Stimulated activated CD8-positive, alpha-beta memory T cell treated with anti-CD3 and anti-CD28 coated beads, Interleukin-7, amount 100 ng/mL, for 48 hours (primary cell): ENCODE measurements at places on chromosomes 1 and 21.
A peak's percentile ranks its signal among the peaks of the same experiment; 100 is the strongest.

GRCh38 chr1:60280819-60281218 lies 207.2 kb upstream of the C1orf87 start:
- no peak for DNase-seq

DNA sequence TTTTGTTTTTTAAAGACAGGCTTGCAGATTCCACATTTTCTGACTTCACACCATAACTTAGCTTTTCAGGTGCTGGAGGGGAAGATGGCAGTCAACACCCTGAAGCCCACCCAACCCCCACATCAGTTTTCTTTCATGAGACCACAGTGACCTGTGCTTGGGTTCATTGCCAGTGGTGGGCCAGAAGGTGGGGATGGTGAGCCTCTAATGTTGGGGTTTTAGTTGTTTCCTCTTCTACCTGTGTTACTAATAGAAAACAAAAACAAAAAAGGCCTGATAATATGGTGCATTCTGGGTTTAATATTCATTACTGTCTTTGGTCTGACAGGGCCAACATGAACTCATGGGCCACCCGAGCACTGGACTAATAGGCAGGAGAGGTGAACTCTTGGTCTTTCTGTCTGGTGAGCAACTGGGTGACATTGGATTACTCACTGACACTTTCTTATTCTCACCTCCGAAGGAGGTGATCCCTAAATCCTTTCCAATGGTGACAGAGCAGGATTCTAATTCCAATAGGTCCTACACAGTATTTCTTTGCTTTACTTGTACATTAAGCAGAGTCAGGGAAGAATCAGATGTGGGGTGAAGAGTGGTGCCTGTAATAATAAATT lies 132.8 kb downstream of the CLIC6 start:
- no peak for DNase-seq

DNA sequence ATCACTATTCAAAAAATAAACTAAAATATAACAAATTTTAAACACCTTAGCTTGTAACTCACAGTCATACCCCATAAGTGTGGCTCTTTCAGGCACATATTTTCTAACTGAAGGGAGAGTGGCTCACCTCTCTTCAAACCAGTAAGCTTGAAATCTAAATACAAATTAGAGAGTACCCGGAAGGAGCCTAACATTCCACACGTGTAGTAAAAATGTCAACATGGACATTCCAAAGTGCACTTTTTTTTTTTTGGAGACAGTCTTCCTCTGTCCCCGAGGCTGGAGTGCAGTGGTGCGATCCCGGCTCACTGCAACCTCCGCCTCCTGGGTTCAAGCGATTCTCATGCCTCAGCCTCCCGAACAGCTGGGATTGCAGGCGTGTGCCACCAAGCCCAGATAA lies 275.6 kb upstream of the ADGRL2 start:
- no peak for DNase-seq

GRCh38 chr1:112511897-112512296 lies 3.1 kb downstream of the WNT2B start:
- DNase-seq: no peak

GRCh38 chr1:63453232-63453631 lies 69.8 kb downstream of the ITGB3BP start:
- DNase-seq: no peak

- DNase-seq: no peak
These were observed 57.4 kb upstream of the ACOT11 start for GRCh38 chr1:54490361-54491248.

DNA sequence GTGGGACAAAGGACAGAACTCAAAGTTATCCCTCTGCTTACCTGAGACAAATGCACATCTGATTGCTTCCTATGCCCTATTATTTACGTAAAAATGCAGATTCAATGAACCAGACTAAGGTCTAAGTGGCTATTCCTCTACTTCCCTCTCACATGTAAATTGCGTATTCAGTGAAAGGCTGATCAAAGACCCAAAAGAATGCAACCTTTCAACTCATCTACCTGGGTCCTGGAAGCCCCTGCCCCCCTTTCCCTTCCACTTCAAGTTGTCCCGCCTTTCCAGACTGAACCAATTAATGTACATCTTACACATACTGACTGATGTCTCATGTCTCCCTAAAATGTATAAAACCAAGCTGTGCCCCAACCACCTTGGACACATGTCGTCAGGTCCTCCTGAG lies 14.6 kb downstream of the SSX2IP start:
- no peak for DNase-seq

- no peak for DNase-seq
These were observed 16.6 kb downstream of the NPL start for GRCh38 chr1:182806015-182806678.

DNA sequence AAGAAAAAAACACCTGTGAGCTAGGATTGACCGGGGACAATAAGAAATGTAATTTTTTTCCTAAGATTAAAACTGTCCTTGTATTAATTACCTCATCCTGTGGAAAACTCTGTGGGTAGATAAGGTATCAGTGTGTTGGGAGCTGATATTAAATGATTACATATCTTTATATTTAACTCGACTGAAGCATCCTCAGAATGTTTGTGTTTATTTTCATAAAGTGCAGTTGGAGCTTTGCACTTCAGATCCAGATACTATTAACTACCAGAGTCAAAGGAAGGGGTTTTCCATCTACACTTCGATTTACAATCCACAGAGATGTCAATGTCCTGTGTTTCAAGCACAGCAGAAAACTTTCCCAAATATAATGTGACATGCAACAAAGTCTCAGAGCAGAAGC lies 164.5 kb downstream of the NR5A2 start:
- no peak for DNase-seq

GRCh38 chr1:84774669-84775534 lies 84.6 kb upstream of the SSX2IP start:
- no peak for DNase-seq

DNA sequence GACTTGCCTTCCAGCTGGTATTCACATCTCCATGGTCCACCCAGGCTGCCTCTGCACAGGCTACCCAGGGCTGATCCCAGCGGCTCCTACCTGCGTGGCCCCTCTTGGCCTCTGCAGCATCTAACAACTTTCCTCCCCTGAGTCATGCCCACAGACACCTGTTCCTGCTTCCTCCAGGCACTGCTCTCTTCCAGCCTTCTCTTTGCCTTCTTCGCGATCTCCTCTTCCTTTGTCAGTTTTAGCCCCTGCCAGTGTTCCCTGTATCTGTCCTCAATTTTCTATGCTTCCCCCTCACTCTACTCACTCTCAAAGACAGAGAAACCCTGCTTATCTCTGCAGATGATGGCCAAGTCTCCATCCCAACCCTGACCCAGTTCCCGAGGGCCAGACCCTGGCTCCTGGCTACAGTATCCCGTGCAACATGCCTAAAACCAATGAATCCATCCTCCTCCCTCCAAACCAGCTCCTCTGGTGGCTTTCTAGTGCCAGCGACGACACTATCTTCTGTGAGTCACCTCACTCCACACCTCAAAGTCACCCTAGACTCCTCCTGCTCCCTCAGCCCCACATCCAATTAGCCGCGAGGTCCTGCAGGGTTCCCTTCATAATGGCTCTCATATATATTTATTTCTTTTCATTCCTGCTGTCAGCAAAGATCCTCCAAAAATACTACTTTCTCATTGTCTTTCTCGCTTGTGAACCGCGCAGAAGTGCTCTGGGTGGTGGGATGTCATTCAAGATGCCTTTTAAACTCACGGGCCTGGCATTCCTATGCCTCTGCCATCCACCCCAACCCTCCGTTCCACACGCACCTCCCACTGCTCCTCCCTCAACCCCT lies 259.2 kb downstream of the TOMM20 start:
- no peak for DNase-seq

DNA sequence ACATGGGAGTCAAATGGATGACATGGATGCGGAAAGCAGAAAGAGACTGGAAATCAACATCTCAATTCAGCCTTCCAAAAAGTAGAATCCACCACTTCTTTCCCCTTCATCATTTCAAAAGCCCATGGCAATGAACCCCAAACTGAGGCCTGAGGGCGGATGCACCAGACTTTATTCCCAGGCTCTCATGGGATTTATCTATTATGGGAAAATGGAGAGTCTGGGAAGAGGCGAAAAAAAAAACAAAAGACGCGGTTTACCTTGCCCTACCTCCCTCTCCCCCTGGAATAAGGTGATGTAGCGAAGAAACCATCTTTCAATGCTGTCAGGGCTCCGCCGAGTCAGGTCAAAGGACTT lies 624 bp downstream of the KIFAP3 start:
- DNase-seq: no peak

DNA sequence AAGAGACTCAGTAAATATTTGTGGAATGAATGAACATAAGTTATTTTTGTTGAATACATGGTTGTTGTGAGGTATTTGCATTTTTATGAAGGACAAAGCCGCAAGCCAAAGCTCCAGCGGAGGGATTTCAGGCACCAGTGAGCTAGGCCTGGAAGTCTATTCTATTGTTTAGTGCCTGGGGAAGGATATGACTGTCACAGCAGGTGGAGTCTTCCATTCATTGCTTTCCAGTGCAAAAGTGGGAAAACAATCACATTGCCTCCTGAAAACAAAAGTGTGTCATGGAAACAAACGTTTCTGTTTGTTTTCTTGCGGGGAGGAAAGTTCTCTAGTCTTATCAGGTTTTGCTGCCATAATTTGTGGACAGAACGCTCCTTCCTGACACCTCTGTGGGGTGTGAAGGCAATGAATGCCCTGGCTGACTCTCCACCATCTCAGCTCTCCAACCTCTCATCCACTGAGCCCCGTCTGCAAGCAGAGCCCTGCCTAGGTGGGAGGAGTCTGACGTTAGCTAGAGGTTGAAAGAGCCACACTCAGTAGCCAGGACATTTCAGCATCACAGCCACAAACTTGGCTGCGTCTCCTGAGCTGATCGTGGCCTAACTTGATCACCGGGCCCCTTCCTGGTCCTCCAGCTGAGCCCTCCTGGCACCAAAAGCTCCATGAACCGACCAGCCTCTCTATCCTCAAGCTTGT lies 739.1 kb downstream of the MATN1 start:
- no peak for DNase-seq

DNA sequence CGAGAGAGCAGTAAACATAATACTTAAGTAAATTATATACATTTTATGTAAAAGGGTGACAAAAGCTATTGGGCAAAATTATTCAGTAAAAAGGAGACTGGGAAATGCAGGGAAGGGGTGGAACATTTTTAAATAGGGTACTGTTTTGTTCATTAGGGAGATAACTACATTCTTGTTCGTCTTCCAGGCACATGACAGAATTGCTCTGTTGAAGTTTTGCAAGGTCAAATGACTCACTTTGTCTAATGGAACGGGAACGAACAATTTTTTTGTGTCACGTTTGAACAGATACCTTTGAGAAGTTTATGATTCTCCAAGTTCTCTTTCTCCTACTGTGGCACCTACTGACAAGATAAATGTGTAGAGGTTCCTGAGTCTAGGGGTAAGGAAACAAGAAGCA lies 382.3 kb upstream of the ZRANB2 start:
- DNase-seq: no peak

DNA sequence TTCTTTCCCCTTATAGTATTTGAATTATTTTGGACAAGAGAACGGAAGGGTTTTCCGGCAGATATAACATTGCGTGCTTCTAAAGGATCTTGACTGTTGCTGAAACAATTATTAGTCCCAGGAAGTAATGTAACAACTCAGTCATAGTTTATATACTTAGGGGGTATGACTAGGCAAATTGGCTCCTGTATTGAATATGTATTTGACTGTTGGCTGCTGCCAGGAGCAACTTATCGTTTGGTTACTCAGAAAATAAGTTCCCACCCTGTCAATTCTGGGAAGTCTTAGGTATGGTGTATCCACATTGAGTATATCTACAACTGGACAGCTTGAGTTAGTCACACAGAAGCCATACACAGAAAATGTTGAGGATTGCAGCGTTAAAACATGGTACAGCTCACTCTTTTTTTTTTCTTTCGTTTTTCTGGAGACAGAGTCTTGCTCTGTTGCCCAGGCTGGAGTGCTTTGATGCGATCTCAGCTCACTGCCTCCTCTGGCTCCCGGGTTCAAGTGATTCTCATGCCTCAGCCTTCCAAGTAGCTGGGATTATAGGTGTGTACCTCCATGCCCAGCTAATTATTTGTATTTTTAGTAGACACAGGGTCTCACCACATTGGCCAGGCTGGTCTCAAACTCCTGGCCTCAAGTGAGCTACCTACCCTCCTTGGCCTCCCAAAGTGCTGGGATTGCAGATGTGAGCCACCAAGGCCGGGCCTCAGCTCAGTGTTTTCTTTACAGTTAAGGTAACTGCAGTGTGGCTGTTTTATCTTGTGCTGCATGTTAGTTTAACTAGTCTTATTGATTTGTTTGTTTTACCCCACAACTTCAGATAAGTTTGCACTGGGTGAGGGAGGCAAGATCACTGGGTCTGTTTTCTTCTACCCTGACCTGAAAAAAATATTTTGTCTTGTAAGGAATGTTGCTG lies 10.2 kb downstream of the SMAP2 start:
- no peak for DNase-seq

- DNase-seq: no peak
These were observed 982 bp upstream of the TRIM17 start for GRCh38 chr1:228417483-228418203.

DNA sequence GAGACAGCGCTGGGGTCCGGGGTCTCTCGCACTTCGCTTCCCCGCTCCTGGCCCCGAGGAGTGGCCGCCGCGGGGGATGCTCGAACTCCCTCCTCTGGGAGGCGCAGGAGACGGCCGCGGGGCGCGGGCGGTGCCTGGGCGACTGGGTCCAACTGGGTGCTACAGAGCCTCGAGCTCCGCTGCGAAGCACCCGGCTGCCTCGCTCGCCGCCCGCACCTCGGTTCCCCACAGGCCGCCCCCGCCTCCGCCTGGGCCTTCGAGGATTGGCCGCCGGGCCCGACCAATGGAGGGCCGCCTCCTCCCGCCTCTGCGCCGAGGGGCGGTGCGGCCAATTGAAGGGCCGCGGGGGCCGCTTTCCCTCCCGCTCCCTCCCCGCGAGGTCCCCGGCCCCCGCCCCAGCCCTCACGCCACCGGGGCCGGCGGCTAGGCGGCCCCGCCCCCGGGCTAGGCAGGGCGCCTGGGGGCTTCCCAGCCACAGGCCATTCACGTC lies at the start of gene CNN3:
TSS of gene CNN3 (minus strand) at position 196 of the 490 bp plus-strand sequence. CDS start 216 bp downstream, outside the sequence.
- DNase-seq: peak; percentile 36

DNA sequence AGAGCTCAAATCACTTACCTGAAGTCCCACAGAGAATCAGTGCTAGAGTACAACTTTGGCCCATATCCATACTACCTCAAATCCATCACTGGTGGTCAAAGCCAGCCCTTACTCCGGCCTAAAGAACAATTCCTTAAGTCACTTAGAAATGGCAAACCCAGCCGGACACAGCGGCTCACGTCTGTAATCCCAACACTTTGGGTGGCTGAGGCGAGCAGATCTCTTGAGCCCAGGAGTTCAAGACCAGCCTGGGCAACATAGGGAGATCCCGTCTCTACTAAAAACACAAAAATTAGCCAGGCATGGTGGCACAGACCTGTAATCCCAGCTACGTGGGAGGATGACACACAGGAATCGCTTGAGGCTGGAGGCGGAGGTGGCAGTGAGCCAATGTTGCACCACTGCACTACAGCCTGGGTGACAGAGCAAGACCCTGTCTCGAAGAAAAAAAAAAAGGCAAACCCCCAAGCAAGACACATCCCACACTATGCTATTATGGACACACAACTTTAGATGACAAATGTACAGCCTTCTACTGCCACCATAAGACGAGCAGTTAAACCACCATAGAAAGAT lies 24.0 kb downstream of the NPHP4 start:
- DNase-seq: no peak

- no peak for DNase-seq
These were observed 242.3 kb downstream of the LMX1A start for GRCh38 chr1:165114022-165114888.

GRCh38 chr1:59427155-59427554 lies 130.3 kb downstream of the FGGY start:
- no peak for DNase-seq
